PC-3 (cell line): ENCODE measurements at places on chromosomes 1 and 21.

DNA sequence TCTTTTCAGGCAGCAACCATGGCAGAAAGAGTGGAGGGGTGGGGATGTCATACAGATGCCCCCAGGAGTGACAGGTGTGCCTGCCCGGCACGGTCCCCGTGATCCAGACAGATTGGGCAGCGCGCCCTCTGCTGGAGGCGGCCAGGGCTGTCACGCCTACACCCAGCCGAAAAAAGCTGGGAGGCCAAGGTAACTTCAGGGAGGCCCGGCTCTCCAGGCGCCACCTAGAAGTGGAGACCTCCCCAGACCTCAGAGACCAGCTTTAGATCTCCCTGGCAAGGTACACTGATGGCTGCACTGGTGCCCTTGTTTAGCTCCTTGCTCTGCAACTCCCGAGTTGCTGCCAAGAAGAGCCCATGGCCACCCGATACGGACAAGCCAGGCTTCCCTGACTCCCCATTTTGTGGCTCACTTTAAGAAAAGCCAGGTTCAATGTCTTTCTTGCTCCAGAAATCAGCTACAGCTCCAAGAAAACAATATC, 6.6 kb downstream of the GOLT1A start:
- DNase-seq: peak; percentile 81

DNA sequence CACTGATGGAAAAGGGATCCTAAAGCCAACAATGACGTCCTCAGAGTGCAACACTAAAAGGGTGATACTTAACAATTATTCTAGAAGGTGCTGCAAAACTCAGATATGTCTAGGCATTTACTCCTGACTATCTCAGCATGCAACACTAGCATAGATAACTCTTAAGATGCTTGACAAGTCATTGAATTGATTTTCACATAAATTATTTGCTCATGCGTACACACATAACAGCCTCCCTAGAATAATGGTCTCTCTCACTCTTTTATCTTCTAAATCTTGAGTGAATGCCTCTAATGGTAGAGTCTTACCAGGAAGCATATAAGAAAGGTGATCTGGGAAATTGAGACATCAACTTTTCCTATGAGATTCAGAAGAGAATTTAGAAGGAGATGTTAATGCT, 1283.7 kb downstream of the MRPL39 start:
- no peak for DNase-seq

- DNase-seq: peak; percentile 92
Measured at GRCh38 chr1:23475134-23475628, 8.8 kb downstream of the ASAP3 start.

DNA sequence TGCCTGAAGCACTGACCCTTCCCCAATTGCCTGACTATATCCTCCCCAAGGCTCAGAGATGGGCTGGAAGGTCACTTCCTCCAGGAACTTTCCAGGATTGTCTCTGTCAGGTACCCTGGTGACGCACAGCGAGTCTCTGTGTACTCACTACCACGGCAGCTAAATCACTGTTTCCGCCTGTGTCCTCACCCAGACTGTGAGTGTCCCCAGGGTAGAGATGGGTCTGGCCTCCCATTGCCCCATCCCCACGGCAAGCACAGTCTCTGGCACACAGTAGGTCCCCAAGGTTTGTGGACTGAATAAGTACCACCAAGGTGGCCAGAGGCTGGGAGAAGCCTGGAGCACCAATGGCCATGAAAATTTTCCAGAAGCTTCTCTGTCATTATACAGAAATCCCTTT, 93.8 kb upstream of the RUNX3 start:
- no peak for DNase-seq

DNA sequence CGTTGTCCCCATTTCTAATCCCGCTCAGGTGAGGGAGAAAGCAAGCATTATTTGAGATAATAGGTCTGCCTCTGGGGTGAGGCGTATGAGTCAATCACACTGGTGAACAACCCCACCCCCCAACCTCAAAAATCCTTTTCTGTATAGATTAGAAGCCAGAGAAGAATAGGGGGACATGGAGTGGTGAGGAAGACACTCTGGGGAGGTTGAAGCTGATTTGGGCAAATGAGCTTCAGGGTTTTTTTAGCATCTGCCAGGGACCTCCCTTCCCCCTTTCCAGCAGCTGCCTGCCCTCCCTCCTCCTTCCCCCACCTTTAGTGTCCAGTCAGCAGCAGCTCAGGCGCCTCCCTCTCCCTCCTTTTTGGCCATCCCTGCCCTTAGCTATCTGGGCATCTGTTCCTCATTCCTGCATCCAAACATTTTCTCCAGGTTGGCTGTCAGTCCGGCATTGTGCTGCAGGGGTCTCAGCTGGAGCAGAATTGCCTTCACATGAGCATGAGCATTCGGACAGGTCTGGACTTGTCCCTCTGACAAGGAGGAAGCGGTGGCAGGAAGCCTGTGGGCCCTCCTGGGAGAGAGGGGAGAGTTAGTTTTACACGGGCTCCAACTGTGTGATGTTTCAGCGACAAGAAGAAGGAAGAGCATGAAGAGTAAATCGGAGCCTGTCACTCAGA, 30.8 kb upstream of the PTGFRN start:
- DNase-seq: peak; percentile 25

GRCh38 chr1:47927165-47927564, 70.0 kb downstream of the TRABD2B start:
- peak; percentile 94 for DNase-seq

DNA sequence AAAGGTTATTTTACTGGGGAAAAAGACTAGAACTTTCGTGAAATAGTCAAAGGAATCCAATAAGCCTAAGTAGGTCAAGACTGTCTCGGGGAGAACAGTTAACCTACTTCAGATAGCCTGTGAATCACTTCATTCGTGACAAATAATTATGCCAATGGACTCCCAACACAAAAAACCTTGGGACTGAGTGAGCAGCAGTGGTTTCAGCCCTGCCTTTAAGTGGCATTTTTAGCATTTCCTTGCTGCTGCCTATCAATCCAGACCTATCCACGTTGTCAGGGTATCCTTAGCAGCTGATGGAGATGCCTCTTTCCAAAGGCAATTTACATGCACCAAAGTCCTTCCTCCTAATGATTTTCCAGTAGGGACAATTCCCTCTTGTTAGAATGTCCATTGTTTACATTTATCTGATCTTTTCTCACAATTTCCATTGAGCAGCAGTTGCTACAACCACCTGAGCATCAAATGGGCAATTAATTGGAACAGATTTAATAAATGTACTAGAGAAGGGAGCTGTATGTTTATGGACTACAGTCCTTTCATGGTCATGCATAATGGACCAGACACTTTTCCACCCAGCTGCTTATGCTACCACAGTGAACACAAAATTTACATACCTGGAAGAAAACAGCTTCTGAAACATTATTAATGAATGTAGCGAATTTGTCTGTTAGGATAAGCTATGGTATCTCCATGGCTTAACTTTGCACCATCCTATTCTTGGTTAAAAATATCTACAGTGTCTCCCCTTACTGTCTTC, 75.8 kb downstream of the TM2D1 start:
- DNase-seq: no peak

- DNase-seq: no peak
Measured at GRCh38 chr1:54608566-54609230, 14.6 kb downstream of the FAM151A start.

- peak; percentile 57 for DNase-seq
Measured at GRCh38 chr1:41537788-41538351, 53.4 kb upstream of the EDN2 start.

DNA sequence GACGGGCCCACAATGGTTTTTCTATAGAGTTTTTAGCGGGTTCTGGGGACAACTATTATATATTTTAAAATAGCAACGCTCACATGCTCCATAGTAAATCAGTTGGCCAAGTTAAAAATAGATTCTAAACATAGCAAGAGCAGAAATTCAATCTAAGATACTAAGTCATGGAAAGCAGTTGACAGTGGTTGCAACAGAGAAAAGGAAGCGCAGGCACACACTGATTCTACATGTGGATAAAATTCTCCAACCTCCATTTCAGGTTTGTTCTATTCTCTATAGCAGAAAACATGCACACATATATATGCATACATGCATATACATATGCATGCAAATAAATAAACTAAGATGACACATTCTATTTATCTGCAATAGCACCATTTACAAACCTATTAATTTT, 89.6 kb upstream of the HNRNPU start:
- DNase-seq: no peak

DNA sequence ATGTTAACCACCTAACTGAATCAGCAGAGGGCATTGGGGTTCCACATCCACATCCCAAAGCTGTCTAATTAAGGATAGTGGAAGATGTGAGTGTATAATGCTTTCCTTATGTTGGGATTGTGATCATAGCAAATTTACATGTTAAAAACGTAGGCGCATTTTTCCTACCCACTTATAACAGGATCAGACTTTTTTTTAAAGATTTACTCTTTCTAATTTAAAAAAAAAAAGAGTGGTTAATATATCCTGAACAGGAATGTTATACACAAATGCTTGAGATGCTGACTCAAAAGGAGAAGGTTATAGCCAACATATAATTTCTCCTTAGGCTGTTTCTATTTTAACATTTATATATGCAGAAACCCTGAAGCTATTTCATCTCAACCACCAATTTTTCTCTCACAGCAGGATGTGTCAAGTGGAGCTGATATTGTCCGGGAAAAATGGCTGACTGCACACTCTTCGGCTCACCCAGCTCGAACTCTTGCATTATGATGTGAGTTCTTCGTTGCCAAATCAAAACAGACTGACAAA, 40.3 kb downstream of the RGS5 start:
- DNase-seq: no peak

DNA sequence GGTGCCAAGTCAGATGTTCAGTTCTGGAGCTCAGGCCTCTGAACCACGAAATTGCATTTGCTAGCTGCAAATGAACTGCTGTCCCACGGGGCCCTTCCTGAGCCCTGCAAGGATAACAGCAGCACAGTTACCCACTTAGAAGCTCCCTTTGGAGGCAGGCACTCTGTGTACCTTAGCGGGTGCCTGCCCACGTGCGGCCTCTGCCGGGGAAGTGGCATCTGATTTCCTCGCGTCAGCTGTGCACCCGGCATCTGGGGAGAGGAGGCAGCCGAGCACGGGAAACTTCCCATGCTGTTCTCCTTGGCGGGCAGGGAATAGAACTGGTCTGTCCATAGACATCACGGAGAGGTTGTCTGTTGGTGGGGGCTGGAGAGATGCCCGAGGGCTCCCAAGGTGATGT, 148.0 kb upstream of the C1orf174 start:
- no peak for DNase-seq

DNA sequence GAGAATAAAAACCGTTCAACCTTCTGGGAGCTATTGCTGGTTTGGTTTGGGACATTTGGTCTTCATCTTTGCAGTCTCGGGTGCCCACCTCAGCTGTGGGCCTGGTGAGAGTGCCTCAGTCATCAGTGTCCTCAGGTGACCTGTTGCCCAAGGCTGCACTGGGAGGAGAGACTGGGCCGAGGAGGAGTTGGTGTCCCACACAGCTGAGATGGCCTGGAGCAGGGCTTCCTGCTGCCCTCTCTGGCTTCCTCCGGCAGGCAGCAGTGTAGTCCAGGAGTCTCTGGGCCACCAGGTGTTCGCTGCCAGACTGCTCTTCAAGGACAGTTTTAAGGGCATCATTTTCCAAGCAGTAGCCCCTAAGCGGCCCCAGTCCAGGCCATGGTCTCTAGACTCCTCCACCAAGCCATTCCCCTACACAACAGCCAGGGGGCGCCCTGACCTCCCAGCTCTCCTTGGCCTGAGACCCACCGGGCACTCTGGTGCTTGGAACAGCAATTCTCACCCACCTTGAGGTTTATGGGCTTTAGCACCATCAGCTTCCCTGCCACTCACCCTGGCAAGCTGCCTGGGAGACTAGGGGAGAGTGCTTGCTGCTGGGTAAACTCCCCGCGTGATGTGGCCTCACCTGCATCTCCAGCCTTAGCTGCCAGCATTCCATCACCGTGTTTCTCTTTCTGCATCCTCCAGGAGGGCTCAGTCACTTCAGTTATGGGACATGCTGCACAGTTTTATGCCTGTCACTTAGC, 9.1 kb upstream of the SYTL1 start:
- no peak for DNase-seq

DNA sequence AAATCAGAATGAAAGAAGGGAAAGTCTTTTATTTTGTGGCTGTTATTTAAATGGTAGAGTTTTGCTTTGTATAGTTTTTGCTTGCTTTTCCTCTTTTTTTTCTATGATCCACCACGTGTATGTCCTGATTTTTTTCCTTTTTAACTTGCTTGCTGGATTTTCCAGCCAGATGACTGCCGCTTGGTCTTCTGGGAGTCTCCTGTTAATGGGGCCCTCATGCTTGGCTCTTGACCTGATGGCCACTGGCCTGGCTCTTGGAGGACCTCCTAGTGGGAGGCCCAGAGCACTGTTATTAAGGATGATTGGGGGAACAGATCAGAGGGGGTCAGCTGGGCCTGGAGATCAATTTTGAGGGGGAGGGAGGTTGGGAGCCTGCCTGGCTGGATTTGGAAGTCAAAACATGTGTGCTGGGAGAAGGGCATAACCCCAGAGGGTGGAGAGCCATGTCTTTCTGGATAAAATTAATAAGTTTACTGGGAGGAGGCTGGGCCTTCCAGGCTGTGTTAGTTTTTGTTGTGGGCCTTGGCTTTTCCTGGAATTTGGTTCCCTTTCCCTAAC, 1.2 kb downstream of the FGGY start:
- no peak for DNase-seq

- no peak for DNase-seq
Measured at GRCh38 chr1:76635784-76636183, 231.5 kb upstream of the ST6GALNAC5 start.

DNA sequence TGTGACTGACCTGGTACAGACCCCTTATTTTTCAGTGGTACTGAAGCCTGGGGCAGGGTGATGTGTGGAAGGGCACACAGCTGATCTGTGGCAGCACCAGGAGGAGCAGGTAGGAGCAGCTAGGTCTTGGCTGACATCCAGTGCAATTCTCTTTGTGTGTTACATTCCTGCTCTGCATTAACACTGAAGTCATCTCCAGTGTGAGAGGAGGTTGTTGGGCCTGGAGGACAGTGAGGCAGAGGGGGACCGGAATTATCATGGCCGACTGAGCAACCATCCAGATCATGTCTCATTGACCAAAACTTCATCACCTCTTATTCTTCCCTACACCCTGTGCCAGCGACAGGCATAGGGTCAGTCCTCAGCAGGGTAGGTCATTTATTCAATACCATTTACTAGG, 1.5 kb downstream of the SLAMF8 start:
- peak; percentile 19 for DNase-seq

- DNase-seq: no peak
Measured at GRCh38 chr21:17731554-17731953, 87.6 kb downstream of the C21orf91 start.

- no peak for DNase-seq
Measured at GRCh38 chr1:74715236-74715502, 17.7 kb downstream of the CRYZ start.

GRCh38 chr1:185157599-185158412, 839 bp downstream of the SWT1 start:
- DNase-seq: peak; percentile 5

DNA sequence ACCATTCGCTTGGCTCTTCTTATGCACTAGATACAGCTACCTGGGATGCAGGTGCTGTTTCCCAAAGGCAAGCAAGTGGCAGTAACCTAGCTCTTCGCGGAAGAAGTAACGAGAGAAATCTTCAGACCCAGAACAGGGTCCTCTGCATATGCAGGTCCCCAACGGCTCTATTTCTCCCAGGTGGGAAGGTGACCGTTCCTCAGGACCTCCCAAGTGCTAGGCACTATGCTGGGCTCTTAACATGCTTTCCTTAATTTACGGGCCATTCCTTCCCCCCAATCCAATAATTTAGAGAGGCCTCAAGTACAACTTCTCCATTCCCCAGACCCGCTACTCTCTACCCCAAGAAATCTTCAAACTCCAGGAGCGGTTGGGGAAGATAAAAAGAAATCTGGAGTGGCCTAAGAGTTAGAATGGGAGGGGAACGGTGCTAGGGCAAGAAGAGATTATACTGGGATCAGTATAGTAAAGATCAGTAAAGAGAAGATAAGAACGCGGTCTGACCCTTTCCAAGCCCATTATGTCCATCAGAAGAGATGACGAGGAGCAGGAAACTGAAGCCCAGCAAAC, 410 bp downstream of the TXNDC12 start:
- no peak for DNase-seq
